ENCODE measurements at places on chromosomes 1 and 21.

- DNase-seq = no peak
Measured at GRCh38 chr21:45015469-45015860, 58.9 kb upstream of the ADARB1 start.

DNA sequence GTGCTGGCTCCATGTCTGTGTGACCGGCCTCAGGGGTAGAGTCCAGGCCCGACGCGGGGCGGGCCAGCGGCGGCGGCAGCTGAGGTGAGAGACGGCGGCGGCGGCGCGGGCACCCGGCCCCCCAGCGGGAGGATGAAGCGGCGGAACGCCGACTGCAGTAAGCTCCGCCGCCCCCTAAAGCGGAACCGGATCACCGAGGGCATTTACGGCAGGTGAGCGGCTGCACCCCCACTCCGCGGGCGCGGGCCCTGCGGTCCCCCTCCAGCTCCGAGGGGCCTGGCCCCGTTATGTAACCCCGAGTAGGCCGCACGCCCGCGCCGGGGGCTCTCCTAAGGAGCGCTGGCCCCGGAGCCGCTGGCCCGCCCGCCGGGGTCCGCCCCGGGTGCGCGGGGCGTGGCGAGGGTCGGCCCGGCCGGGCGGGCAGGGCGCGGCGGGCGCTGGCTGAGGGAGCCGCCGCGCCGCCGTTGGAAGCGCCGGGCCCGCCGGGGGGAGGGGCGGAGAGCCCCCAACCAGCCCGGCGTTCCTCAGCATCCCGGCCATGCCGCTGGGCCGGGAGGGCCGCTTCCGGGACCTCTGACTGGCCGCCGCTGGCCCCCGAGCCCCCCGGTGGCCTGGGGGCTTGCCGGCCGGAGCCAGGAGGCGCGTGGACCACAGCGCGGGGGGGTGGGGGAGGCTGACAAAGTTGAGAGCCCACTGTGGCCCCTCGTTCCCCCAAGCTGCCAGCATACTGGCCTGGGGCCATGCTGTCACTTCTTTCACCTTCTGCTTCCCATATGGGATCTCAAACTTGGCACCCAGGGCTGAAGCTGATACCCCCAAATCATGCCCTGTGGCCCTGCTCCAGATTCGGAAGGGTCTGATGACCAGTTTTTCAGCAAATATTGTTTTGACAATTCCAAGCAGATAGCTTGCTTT lies 527 bp downstream of the MACO1 start:
- no peak for DNase-seq

DNA sequence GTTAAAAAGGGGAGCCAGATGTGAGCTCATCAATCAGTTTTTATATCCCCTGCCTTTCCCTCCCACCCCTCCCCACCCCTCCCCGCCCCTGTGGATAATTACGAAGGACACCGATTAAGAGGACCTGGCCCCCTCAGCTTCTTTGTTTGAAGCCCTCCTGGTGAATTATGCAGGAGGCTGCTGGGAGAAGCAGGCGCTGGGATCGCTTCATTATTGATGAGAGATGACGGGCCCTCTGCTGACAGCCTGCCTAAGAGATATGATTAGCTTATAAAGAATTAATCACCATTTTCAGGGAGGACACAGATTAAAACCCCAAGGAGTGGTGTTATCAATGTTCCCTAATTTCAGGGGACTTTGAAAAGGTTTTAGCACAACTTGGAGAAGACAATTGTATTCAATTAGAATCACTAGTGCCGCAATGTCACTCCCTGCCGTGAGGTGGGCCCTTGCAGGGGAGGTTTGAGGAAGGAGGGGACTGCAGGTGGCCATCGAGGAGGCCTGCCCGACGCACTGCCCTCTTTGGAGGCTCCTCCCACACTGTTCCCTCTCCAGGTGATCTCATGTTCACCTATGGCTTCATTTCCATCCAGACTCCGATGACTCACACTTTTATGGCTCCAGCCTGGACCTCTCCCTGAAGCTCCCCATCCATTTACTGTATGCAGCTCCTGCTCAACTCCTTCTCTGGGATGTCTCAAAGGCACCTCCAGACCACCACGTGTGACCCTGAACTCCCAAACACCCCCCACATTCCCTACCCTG lies 67.0 kb upstream of the KLHDC7A start:
- DNase-seq = no peak

DNA sequence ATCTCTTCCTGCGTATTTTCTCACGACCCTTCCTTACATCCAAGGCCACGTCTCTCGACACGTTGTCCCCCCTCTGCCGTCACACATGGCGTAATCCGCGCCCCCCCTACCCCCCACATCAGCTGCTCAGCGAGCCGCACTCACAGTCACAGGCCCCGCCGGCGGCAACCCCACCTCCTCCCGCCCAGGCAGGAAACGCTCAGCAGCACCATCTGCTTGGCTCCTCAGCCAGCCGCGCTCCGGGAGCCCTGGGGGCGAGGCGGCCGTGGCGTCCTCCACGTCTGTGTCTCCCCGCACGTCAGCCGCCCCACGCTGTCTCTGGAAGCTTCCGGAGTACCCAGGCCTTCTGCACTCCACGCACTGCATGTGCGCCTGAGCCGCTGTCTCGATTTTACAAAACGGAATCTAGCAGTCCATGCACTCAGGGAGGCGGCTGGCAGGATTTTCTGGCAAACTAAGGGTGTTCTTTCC lies 64.6 kb downstream of the SIK1 start:
- no peak for DNase-seq

DNA sequence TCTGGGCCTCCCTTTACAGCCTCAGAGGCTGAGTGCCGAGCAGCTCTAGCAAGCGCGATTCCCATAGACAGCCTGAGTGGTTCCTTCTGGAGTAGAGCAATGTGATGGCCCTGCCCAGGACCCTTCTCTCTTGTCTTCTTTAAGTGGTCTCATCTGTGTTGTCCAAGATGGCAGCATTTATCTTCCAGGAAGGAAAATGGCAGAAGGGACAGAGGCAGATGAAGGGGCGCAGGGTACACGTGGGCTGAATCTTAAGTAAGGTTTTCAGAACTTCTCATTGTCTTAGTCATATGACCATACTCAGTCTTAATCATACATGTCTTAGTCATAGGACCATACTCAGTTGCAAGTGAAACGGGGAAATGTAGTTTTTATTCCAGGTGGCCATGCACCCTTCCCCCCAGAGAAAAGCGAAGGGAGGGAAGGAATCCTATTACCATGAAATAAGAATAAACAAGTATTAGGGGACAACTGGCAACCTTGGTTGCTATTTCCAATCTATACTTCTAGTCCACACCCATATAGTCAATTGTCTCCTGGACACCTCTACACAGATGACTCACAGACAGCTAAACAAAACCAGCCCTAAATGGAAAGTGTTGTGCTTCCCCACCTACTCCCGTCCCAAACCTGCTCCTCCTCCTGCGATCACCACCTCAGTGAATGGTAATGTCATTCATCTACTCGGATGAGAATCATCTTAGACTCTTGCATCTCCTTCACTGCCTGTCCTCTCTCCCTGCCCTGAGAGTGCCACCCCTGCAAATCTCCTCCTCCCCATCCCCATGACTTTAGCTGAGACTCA lies 13.3 kb downstream of the OVAAL start:
- no peak for DNase-seq
